ENCODE measurements at places on chromosomes 1 and 21.

GRCh38 chr1:247173431-247173830 is 1.6 kb upstream of the ZNF124 start:
- DNase-seq, result peak; percentile 17

DNA sequence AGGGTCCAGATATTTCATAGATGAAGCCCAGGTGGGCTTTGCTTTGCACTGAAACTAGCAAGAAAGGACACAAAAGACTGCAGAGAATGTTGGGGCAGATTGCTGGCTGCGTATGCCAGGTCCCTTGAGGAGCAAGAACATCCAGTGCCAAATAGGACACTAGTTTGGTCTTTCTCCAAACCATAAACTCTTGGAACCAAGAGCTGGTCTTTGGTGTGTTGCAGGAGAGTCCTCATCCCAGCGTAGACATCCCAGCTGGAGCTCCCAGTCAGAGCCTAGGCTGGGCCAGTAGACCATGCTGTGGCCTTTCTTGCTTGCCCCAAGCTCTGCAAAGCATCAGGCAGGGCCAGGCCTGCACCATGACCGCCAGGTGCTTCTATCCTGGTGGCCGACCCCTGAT is 87.5 kb downstream of the ATP5PO start:
- no peak for DNase-seq

GRCh38 chr1:92831368-92831761 is 475 bp upstream of the RPL5 start:
- DNase-seq, result no peak

DNA sequence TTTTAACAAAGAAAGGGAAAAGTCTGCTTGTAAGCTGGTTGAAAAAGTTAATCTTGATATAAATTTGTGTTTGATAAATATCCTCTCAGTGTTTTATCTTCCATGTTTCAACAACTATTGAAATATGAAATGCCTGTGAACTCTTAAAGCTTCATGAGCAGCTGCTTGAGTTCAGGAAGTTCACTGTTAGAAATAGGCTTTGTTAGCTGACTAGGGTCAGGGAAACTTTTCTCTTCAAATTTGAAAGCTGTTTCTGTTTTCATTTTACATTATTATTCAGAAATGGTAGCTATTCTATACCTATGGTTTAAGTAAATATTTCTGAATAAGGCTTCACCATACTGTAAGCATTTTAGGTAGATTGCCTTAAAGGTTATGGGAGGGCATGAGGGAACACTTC is 191.7 kb downstream of the HS2ST1 start:
- no peak for DNase-seq

DNA sequence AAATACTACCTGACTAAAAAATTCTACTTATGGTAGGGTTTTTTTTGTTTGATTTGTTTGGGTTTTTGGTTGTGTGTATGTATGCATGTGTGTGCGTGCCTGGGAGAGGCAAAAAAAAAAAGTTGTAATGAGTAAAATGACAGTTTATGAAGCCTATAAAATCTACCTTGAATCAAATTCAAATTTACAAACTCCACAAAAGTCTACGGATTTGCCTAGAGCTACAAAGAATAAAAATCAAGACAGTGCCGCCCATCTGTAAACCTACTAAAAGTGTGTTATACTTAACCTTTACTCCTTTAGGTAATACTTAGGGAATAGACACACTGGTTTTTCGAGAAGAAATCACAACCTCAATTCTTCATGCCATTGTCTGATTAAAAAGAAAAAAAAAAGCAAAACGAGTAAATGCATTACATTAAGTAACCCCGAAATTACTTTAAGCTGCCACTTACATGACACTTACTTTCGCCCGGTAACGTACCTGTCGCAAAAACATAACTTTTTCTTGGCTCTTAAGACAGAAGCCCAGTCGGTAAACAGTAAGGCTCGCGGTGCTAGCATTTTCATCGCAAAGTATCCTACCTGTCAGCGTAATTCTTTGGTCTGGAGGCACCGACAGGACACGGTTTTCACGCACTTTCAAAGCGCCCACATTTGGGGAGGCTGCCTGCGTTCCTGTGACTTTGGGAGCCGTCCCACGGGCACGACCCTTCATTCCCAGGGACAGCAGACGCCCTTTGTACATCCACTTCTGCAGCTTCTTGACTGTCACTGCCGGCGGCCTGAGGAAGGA is 951 bp downstream of the SYDE2 start:
- DNase-seq, result no peak

DNA sequence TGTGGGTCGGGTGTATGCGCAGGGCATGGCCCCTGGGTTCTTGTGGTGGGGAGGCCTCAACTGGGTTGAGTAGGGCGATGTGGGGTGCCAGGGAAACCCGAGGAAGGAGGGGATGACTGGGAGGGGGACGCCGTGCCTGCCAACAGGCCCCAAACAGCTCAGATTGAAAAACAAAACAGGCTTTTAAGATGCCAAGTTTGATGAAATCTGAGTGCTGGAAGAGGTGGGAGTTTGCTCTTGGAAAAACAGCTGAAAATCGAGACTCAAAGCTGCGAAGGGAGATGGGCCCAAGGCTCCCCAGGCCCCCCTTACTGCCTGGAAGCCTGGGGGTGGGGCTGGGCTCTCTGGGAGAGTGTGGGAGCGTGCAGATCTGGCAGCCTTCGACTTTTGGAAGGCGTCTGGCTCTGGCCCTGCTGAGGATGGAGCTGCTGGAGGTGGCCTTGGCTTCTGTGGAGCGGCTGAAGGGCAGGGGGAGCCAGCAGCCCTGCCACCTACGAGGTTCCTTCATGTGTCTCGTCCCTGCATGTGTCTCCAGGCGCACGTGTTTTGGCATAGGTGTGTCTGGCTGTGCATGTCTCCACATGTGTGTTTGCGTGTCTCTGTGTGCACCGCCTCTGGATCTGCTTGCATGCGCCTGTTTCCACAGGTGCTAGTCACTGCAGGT is 33.3 kb downstream of the PTPRF start:
- no peak for DNase-seq

DNA sequence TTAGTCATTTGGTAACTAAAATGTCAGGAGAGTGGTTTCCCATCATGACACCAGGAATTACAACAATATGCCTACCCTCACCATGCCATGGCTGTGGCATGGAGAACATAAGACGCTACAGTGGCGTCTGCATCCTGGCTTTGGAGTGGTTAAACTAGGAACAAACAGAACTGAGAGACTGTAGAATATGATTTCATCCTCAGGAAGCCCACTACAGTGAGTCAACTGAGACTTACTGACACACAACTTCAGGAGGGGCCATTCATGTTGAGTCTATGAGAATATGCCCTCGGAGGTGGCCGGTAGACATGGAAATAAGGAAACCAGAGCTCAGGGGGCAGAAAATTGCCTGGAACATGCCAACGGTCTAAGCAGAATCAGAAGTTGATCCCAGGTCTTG is 5.9 kb upstream of the BACE2 start:
- no peak for DNase-seq
